ENCODE measurements at places on chromosomes 4 and X.
A peak's percentile ranks its signal among the peaks of the same experiment; 100 is the strongest.

- no peak for DNase-seq
Measured at GRCh38 chrX:100976211-100976610, 6.7 kb downstream of the ARL13A start.

GRCh38 chr4:146061610-146062334 lies 113.7 kb upstream of the LSM6 start:
- no peak for DNase-seq

DNA sequence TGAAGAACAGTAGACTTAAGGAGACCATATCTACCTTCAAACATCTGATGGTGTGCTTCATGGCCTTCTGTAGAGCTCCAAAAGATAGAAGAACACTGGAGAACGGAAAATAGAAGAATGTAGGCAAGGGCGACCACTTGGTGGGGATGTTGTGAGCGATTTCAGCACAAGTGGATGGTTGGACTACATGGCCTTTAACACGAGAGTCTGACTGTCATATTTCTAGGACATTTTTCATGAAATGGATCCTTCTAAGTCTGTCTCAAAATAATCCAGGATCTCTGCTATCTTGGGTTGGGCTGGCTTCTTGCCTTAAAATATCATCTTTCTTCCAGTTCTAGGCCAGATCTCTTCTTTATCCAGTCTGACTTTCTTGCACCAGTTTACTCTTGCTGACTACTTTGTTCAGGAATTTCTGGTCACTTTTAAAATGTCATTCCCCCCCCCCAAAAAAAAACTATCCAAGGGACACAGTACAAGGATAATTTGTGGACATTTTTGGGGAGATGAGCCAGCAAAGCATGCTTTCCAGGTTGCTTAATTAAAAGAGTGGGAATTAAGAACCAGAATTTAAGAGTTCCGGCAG lies 1.2 kb upstream of the MID1IP1 start:
- DNase-seq, result no peak

DNA sequence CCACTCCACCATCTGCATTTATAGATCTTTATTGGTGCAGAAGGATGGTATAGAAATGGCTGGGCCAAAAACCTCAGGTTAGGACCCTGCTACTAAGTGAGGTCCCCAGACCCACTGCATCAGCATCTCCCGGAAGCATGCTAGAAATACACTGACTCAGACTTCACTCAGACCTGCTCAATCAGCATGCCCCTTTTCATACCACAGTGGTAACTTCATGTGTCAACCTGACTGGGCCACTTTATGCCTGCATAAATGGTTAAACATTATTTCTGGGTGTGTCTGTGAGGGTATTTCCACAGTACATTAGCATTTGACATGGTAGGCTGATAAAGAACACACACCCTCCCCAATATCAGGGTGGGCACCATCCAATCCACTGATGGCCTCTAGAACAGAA lies 118.6 kb upstream of the VCX3B start:
- no peak for DNase-seq

- DNase-seq, result no peak
Measured at GRCh38 chrX:114450911-114451310, 133.0 kb upstream of the HTR2C start.

DNA sequence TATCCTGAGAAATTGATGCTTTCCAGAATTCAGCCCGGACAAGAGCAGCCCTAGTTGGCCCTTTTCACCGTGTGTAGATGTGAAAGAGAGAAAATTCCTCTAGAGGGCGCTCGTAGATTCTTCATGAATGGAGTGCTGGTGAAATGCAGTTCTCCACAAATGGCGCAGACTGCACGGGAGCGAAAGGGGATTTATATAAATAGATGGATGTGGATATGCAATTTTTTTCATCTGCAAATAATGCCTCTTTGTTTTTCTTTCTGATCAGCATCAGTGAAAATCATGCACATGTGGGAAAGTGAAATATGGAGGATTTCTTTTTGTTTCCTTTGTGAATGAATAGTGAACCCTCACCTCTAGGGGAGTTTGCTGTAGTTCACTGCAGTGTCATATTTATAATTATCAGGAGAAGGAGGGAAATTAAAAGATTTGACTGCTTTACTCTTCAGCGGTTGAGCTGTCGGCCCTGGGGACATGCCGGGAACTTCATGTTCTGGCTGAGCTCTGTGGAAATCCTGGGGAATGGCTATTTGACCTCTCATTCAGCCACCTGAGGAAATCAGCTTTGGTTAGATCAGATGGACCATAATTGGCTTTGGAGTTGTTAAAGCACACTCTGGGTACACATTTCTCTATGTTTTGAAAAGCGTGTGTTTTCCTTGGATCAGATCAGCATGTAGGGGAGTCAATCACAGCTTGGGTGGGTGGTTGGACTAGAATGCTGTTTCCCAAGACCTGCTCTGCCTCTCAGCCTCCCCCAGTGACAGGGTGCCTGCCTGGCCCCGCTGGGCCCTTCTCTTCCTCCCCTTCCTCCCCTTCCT lies 115.0 kb upstream of the SHISA3 start:
- DNase-seq, result peak; percentile 57

- DNase-seq, result peak; percentile 21
Measured at GRCh38 chrX:74923942-74924448, 1.3 kb downstream of the NEXMIF start.

GRCh38 chr4:85445050-85445639 lies 29.8 kb upstream of the ARHGAP24 start:
- DNase-seq, result no peak

- peak; percentile 7 for DNase-seq
Measured at GRCh38 chr4:181569553-181569952, 673.6 kb upstream of the TENM3 start.

DNA sequence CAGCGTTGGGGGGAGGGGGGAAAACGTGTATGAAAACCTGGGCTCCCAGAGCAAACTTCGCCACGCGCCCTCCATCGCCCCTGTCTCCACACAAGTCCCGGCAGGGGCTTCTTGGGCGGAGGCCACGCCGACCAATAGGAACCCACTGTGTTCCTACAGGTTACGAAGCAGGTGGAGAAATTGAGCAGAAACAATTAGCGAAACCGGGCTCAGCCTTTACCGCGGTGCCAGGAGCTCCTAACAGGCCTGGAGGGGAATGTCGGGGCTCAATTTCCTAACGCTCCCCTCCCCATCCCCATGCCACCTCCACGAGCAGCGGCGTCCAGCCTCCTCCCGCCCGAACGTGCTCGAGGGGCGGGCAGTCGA lies 589 bp upstream of the KIT start:
- no peak for DNase-seq

GRCh38 chr4:52638717-52639116 lies 20.4 kb downstream of the USP46 start:
- no peak for DNase-seq

DNA sequence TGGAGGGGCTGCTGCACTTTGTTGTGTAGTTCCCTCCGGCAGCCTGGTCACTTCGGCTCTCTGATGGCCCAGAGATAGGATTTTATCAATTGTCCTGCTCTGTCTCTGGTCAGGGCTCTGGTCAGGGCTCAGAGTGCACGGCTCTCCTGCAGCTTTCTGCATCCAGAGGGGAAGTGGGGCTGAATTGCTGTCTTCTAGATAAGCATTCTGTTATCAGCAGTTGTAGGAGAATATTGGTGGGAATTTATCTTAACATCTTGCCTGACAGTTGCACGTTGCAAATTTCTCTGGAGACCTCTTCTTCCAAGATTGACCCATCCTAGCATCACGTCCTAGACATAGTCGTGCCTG lies 62.8 kb downstream of the FAM193A start:
- DNase-seq, result no peak

DNA sequence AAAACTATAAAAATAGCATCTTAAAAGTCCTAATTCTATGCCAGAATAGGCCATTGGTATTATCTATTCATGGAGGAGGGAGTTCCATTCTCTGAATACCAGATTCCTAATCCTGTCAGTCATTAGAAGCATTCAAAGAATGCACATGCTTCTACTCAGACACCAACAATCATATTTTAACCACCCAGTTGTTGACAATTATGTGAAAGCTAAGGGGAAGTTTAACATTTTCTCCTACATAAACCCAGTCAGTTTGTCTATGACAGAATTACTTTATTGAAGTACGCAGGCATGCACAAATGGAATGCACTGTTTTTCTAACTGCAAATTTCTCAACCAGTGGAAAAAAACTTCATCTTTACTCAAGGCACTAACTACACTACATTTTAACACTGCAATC lies 69.6 kb upstream of the MTNR1A start:
- no peak for DNase-seq

DNA sequence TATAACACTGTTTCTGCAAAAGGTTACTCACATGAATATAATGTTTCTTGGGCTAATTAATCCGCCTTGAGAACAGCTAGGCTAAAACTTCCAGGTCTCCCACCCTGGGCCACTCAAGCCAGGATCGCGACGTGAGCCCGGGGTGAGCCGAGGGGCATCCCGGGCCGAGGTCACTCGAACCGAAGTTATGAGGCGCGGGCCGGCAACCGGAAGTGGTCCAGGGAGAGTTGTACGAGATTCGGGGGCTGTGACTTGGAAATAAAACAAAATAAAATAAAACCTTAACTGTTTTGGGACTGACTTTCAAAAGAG lies 317 bp downstream of the CMC4 start:
- no peak for DNase-seq

DNA sequence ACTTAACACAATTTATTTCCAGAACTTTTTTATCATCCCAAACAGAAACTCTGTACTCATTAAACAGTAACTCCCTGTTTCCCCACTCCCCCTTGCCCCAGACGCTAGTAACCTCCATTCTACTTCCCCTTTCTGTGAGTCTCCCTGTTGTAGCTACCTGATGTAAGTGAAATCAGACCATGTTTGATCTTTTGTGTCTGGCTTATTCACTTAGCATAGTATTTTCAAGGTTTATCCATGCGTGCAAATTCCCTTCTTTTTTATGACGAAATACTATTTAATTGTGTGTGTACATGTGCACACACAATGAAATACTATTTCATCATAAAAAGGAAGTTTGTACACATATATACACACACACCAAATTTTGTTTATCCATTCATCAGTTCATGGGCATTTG lies 5.2 kb downstream of the PKD2 start:
- DNase-seq, result no peak

DNA sequence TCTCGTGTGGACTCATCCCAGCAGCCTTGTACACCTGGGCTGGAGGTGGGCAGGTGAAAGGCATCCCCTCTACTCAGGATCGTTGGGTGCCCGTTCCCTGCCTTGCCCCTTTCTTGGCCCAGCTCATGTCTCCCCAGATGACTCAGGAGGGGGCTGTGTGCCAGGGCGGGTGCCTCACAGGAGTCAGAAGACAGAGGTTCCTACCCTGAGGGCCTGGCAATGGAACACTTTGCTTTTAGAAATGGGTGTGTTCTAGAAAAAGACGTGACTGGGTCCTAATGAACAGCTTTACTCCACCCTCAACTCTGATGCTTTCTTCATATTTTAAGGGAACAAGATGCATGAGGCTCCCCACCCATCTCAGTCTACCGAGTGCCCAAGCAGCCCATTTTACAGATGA lies 22.5 kb upstream of the TRIM2 start:
- no peak for DNase-seq

DNA sequence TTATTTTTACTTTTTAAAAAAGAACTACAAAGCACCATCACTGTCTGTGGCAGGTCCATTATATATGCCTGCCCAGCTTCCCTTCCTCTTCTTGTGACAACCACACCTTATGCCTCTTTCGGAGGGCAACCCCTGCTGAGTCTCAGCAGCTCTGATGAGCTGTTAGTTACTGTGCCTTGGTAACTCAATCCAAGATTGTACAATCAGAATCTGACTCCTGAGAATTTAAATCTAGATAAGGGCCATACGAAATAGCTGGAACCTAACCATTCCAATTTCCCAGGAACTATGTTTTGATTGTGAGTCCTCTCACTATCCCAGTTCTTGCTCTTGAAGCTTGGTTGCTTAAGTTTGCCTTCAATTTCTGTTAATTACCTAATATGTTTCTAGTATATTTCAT lies 61.9 kb downstream of the ADAMTS3 start:
- no peak for DNase-seq

DNA sequence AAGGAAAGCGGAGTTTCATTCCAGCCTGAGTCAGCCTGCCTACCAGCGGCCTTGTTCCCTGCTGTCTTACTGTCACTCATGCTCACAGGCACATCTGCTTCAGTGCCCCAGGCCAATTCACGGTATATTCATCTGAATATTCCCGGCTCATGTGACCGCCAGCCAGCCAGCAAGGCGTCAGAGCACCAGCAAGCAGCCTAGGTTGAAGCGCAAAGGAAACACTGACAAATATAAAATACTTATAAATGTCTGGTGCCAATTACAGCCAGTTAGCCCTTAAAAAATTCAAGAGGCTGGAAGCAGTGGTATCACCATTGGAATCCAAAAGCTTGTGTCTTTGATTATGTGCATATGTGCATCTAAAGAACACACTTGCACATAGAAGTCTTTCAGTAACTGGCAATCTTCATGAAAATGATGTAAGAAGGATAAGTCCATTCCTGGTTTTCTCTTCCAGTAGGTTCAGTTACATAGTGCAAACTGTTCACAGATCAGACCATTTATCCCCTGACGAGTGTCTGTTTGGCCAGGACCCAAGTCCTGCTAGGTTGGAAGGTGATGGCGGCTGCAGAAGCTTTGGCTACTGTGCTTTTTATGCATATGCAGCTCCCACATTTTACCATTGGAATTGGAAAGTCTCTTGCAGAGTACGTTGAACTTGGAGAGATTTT lies 61.3 kb downstream of the LUZP4 start:
- no peak for DNase-seq

DNA sequence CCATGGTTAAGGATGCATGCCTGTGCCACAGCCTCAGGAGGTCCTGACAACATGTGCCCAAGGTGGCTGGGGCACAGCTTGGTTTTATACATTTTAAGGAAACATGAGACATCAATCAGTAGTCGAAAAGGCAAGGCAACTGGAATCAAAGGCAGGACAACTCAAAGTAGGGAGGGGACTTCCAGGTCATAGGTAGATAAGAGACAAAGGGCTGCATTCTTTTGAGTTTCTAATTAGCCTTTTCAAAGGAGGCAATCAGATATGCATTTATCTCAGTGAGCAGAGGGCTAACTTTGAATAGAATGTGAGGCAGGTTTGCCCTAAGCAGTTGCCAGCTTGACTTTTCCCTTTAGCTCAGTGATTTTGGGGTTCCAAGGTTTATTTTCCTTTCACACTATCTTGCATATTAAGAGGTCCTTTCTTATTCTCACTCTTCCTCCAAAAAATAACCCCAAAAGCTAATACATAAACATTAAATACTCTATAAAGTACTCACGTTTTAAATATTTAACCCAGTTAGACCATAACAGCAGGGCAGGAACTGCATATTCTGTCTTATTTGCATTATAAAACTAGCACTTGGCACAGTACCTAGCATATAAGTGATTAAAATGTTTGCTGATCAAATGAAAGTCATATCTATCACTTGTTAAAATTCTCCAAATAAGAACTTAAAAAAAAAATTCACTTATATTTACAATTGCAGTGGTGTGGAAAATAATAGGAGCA lies 36.3 kb upstream of the UGT8 start:
- DNase-seq, result no peak

DNA sequence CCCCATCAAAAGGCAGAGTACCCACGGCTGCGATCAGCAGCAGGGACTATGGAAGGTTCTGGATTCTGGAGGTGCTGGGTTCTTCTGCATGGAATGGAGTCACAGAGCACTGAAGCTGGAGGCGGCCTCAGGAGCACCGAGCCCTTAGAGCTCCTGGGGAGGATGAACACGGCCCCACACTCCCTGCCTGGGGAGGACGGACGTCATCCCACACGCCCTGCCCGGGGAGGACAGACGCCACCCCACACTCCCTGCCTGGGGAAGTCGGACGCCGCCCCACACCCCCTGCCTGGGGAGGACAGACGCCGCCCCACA lies 9.9 kb downstream of the LRPAP1 start:
- no peak for DNase-seq

- no peak for DNase-seq
Measured at GRCh38 chr4:112142182-112142581, 3.1 kb upstream of the FAM241A start.

Data from cerebellum (tissue), 4 donors.